ENCODE measurements at places on chromosomes 2 and 18. TPM values are rescaled to one million over a fixed set of nuclear protein-coding genes. Genes with fewer than 3 reads are reported as not detected.

DNA sequence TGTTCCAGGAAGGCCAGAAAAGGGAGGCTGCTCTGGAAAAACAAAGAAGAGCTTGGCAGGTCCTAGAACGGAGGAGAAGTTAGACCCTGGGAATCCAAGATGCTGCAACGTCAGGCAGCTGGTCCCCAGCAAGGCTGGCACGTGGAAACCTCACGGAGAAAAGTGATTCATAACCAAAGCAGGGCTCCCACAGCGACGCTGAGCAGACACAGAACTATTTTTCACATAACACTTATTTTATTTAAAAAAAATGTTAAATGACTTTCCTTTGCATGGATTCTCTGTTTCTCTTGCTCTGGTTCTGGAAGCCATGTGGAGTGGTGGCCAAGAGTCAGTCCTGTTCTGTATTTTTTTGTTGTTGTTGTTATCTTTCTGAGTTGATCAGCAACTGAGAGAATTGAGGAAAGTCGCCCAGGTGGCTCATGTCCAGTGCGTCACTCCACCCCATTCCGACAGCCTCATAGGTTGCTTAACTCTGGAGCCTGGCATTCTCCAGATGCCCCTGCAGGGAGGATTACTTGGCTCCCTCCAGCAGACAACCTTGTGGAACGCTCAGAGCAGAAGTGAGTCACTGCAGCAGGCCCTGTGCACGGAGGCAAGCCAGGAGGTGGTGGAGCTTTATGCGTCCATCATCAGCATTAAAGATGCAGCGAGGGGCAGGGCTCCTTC is 229.9 kb upstream of the HDAC4 start:
- DNase-seq = peak; percentile 59

DNA sequence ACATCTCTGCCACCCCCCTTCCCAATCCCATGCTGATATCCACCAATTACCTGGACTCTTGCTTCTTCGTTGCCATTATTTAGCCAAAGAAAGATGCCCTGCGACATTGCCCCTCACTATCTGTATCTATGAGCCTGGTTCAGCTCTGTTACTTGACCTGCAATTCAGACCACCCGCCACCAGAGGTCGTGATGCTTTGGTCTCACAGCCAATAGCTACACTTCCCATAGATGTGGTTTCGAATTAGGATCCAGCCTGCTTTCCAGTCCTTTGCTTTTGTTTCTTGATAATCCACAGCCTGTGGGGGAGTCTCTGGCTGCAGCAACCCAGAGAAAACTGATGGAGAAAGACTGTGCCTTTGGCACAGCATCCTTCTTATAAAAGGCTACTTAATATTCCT is 239.4 kb downstream of the KLHL29 start:
- peak; percentile 44 for DNase-seq

DNA sequence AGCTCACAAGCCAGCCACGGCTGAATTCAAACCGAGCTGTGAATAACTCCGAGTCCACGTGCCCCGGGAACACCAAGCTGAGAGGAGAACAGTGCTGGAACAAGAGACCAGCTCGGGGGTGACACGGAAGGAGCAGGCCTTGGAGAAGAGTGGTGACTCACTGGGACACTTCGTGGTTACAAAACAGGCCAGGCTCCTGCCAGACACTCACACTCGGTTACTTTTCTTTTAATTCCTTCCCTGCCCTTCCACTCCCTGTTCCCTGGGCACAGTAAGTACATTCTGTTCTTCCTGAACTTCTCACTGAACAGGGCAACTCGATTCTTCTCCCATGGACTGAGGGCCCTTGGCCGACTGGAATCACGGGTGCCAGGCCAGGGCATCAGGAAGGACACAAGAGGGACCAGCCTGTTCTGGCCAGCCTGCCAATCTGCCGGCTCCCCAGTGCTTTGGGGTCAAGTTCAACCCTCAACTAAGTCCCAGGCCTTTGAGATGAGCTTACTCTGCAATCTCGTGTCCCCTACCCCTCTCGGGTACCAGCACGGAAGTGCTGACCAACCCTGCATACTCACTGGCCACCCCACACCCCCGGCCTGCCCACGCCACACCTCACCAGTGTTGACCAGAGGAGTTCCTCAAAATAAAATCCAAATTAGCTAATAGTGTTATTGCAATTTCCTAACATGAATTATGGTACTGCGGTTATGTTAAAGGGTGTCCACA is 87.5 kb downstream of the TFCP2L1 start:
- DNase-seq = no peak

DNA sequence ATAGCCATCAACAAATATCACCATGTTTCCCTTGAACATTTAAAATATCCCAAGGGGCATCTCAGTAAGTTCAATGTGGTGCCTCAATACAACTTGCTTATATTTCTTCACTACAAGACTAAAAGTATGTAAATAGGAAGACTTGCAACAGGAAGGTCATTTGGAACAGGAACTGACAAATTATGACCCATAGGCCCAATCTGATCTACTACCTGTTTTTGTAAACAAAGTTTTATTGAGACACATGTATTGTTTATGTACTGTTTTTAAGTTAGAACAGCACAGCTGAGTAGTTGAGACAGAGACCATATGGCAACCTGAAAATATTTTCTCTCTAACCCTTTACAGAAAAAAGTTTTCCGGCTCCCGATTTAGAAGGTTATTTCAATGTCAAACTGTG is 154.8 kb upstream of the TFPI start:
- DNase-seq = no peak

DNA sequence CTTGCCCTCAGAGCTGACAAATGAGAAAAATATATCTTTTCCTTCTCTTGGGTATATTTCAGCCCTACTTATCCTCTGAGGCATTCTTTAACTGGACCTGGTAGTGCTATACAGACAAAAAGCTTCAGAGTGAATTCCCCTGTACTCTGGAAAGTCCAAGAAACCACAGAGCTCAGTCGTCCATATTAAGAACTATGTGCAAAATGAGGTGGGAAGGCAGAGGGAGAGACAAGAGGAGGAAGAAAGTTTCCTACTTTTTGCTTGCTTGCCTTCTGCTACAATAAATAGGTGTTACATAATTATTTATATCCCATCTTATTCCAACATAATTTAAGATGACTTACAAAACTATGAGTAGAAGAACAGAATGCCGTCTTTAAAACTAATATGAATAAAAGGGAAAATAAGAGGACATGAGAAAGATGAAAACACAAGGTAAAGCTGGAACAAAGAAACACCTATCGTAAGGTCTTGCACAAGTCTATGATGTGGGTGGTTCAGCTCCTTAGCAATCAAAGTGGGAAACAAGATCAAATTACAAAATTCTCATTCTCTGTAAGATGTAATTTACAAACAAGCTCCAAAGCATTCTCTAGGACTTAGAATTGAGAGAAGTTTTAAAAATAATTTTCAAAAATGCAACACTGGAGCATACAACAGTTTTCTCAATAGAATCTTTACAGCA is 97.9 kb downstream of the BAZ2B start:
- peak; percentile 71 for DNase-seq

The IL37 gene
- total RNA-seq = not detected

The ASPRV1 gene
- 1.1 TPM for total RNA-seq

The RESP18 gene
- total RNA-seq = not detected
